MM.1S (cell line): ENCODE measurements at places on chromosomes 2 and 18.

DNA sequence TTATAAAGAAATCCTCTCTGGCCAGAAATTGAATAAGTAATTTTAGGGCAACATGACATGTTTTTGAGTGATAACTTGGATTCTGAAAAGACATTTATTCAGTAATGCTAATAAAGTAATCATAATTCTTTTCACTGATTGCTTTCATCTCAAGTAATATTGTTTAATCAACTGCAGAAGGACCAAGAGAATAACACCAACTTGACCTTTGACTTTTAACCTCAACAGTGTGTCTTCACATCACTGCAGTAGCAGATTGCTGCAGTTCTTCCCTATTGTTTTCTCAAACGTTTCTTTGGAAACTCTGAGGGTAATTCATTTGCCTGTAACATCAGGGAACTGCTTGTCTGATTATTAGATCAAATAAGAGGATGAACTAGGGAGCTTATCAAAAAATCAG lies 104.9 kb upstream of the UPP2 start:
- no peak for DNase-seq

DNA sequence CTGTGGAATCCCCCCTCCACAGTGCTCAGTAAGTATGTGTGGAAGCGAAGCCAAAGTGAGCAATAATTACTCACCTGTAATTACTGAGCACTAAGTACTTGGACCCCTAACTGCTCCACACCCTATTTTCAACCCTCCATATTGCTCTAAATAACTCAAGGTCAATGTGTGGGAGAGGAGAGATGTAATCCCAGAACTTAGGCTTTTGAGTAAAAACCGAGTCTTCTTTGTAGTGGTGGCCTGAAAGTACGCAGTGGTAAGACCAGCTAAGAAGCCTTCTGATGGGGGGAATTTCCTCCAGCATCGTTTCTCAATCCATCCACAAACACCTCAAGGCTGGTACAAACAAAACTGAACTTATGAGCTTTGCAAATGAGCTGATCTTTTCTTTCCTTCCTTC lies 551.6 kb downstream of the ZEB2 start:
- no peak for DNase-seq

- DNase-seq: no peak
These were observed 146.3 kb downstream of the RTN4 start for GRCh38 chr2:54903736-54904554.

DNA sequence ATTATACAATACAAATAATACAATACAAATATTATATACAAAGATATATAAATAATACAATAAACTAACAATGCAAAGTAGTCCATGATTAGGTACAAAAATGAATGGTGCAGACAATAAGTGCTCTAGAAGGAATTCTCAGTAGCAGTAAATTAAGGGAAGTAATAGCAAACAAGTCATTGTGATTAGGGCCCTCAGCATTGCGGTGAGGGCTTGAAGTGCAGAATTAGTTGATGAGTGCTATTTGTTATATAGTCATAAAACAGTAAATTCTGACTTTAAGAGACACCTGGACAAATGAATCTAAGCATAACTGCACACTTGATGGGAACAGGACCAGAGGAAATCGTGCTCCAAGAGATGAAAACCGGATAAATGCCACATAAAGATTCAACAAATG lies 74.9 kb downstream of the ANKRD44 start:
- no peak for DNase-seq

DNA sequence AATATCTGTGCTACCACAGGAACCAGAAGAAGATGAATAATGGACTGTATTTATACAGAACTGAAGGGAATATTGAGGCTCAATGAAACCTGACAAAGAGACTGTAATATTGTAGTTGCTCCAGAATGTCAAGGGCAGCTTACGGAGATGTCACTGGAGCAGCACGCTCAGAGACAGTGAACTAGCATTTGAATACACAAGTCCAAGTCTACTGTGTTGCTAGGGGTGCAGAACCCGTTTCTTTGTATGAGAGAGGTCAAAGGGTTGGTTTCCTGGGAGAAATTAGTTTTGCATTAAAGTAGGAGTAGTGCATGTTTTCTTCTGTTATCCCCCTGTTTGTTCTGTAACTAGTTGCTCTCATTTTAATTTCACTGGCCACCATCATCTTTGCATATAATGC lies 1399.9 kb downstream of the DPP10 start:
- no peak for DNase-seq

- DNase-seq: no peak
These were observed 210.5 kb upstream of the PIK3C3 start for GRCh38 chr18:41744421-41745030.

- no peak for DNase-seq
These were observed 179.0 kb downstream of the BARD1 start for GRCh38 chr2:214630402-214631045.

DNA sequence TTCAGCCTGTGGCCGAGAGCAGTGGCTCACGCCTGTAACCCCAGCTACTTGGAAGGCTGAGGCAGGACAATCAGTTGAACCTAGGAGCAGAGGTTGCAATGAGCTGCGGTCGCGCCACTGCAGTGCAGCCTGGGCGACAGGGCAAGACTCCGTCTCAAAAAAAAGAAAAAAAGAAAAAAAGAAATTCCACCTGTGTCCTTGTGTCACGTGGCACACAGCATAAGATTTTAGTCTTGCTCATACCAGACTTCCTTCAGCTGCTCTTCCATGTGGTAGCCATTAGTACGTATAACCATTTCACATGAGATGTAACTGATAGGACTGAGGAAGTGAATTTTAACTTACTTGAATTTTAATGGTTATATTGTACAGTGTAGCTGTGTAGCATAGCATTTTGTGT lies 4.0 kb downstream of the NOP58 start:
- peak; percentile 19 for DNase-seq

GRCh38 chr2:162114271-162114670 lies 37.8 kb downstream of the GCG start:
- no peak for DNase-seq

- no peak for DNase-seq
These were observed 51.6 kb upstream of the TAF1B start for GRCh38 chr2:9791711-9792110.

- no peak for DNase-seq
These were observed 22.3 kb downstream of the INPP1 start for GRCh38 chr2:190365499-190366204.

- DNase-seq: peak; percentile 88
These were observed 499 bp downstream of the COBLL1 start for GRCh38 chr2:164840930-164841718.

- peak; percentile 85 for DNase-seq
These were observed 79.8 kb downstream of the CCDC150 start for GRCh38 chr2:196719110-196719872.

- DNase-seq: no peak
These were observed 221.1 kb downstream of the CNTNAP5 start for GRCh38 chr2:124246170-124246569.

DNA sequence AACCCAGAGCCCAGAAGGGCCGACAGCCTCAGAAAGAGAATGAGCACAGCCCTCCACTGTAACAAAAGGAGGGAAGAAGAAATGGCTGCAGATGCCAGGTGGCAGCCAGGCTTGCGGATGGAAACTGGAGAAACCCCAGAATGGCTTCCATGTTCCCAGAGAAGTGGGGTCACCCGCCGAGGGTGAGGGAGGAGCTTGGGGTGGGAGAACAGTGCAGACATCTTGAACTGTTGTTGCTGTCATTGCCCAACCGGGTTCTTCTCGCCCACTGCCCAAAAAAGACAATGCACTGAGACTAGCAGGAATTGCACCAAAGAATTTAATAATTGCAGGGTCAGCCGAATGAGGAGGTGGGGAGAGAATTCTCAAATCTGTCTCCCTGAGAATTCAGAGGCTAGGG lies 223.2 kb upstream of the RAB6C start:
- DNase-seq: no peak

GRCh38 chr2:63344575-63345284 lies 243.5 kb downstream of the WDPCP start:
- no peak for DNase-seq

DNA sequence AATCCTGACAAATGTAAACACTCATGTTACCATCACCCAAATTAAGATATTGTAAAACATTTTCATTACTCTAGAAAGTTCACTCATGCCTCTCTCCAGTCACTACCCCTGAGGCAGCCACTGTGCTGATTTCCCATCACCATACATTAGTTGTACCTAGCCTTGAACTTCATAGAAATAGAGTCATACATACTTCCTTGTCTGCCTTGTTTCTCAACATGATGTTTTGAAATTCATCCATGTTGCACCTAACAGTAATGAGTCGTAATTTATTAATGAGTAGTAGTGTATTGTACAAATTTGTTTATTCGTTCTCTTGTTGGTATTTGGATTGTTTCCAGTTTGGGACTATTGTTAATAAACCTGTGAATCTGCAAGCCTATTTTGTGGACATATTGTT lies 49.0 kb upstream of the TWSG1 start:
- no peak for DNase-seq

DNA sequence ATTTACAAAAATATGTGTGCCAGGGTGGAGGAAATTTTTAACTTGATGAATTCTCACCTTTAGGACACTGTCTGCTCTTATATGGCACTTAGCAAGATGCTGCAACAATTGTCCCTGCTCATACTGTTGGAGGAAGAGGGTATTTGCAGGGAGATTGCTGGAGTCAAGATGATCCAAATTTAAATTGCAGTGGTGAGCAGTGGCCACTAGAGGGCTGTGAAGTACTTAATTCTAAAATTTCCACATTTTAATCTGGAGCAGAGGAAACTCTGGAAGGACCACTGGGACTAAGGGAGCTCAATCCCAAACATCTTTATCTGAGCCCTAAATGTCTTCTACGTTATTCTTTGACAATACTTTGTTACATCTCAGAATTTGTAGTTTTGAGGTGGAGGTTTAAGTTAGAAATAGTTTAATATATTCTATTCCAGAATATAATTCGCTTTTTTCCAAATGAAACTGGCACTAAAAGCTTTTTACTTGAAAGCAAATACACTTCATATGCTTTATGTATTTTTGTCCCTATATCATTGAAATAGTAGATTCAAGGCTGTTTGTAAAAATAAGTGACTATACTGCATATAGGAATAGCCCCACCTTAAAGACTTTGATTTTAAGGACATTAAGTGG lies 33.0 kb upstream of the PTH2R start:
- DNase-seq: peak; percentile 41

DNA sequence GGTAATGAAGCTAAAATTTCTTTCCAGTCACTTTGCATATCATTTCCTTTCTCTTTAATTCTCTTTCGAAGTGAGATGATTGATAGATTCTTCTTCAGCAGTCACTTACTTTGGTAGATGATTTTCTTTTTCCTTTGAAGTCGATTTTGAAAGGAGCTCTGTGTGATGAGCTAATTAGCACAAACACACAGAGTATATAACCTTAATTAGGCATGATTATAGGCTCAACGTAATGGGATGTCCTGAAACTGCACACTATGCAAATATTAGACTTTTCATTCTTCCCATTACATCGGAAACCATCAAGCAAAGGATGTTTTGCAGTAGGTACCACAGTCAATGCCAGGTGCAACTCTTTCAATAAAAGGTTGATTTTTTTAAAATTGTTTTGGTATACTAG lies 6.4 kb upstream of the CTLA4 start:
- DNase-seq: peak; percentile 73

- no peak for DNase-seq
These were observed 512.7 kb downstream of the CMPK2 start for GRCh38 chr2:6352906-6353515.

- DNase-seq: no peak
These were observed 33.7 kb downstream of the LANCL1 start for GRCh38 chr2:210442878-210443277.

- no peak for DNase-seq
These were observed 166.0 kb downstream of the SRBD1 start for GRCh38 chr2:45445037-45445436.
